ENCODE measurements at places on chromosomes 5 and 9. TPM values are rescaled to one million over a fixed set of nuclear protein-coding genes. Genes with fewer than 3 reads are reported as not detected.

Gene DBN1
- 73.6 TPM for total RNA-seq

- H3K27me3 ChIP-seq = no peaks in the 10 kb centered on the region
- no peaks in the 10 kb centered on the region for H3K4me1 ChIP-seq
- H3K27ac ChIP-seq = no peak overlapping the region
- no peak overlapping the region for H3K4me3 ChIP-seq
- H3K36me3 ChIP-seq = no peaks in the 10 kb centered on the region
- DNase-seq = no peak
Measured at GRCh38 chr5:152151940-152152339, 227.3 kb upstream of the GLRA1 start.

DNA sequence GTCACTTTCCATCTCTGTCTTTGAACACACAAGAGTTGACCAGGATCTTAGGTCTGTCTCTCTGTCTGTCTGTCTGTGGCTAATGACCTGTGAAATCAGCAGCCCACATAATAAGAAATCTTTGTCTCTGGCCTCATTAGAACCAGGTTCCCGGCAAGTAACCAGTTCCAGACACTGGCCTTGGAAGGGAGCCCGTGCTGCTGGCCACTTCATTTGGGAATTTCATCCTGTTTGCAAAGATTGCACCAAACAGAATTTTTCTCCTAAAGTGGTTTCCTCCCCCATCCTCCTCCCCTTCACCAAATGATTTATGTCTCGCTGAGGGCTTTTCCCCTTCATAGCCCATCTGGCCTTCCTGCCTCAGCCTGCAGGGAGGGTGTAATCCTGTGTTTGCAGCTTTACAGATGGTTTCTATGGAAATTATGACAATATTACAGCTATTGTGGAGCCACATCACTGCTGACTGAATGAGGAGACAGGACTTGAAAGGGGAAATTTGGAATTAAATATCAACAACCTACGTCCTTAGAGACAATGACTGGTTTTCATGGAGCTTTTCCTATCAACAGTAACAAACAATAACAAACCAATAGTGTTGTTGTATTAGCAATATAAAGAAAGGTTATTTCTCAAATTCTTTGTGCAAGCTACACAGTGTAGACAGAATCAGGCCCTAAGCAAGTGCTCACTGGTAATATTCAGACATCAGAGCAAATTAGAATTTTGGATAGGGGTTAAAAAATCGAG is 25.7 kb downstream of the DPYSL3 start:
- DNase-seq = peak; percentile 40
- no peak overlapping the region for H3K4me3 ChIP-seq
- H3K4me1 ChIP-seq = peaks cover 18% of the 10 kb centered on the region
- no peaks in the 10 kb centered on the region for H3K27me3 ChIP-seq

Gene HTR1A
- not detected for total RNA-seq

DNA sequence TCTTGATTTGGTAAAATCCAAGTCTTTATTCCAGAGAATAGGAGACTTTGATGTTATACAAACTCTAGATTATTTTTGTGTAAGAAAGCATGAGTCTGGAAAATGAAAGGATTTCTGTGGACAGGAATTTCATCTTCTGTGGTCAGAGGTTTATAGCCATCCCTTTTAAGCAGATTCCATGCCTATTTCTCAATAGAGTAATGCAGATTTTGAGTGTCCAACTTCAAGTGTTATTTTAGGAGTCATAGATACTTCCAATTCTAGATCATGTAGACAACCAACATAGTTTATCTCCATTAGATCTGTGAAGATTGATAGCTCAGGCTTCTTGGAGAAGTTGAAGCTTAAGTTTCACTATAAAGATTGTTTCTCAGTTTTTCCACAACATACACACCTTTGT is 379.7 kb downstream of the PSAT1 start:
- H3K36me3 ChIP-seq = no peaks in the 10 kb centered on the region
- H3K27ac ChIP-seq = no peak overlapping the region
- peaks cover 4% of the 10 kb centered on the region for H3K4me1 ChIP-seq
- no peak overlapping the region for H3K4me3 ChIP-seq
- no peak for DNase-seq

DNA sequence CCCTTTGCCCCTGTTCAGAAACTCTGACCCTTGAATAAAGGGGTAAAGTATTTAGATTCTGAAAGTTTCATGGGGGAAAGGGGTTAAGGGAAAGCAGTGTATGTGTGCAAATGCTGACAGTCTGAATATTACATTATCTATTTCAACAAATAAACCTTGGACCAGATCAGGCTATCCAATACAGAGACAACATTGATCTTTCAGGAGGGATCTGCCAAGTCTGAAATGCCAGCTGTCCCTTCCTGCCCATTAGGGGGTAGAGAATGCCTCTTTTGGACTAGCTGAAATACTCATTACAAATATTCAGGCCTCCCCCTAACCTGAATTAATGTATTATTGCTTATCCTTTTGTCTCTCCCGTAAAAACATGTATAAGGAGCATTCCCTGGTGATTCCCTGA is 219.5 kb downstream of the NR3C1 start:
- no peak overlapping the region for H3K27ac ChIP-seq
- no peak for DNase-seq

Gene ZFP2
- 5.1 TPM for total RNA-seq

DNA sequence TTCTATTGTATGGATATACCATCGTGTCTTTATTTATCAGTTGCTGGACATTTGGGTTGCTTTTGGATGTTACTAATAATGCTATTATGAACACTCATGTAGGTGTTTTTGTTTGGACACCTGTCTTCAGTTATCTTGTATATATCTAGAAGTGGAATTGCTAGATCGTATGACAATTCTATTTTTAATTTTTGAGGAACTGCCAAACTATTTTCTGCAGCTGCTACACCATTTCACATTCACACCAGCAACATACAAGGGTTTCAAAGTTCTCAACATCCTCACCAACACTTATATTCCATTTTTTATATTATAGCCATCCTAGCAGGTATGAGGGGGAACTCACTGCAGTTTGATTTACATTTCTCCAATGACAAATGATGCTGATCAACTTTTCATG is 324.6 kb downstream of the CAAP1 start:
- no peak for DNase-seq
- no peak overlapping the region for H3K27ac ChIP-seq
- no peak overlapping the region for H3K4me3 ChIP-seq
- no peaks in the 10 kb centered on the region for H3K4me1 ChIP-seq
- no peaks in the 10 kb centered on the region for H3K27me3 ChIP-seq
- no peaks in the 10 kb centered on the region for H3K36me3 ChIP-seq

DNA sequence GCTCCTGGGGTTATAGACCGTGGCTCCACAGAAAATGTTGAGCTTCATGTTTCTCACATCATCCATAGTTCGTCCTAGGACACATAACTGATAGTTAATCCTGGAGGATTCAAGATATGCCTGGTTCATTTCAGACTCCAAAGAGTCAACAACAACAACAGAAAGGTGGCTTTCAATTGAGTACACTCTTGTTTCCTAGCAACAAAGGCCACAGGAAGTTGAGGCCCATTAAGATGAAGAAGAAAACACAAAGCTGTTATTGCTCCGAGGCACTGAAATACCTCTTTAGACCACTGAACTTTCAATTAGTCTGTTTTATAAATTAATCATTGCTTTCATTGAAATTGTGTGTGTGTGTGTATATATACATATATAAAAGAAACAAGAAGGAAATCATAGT is 154.5 kb downstream of the YIPF5 start:
- no peaks in the 10 kb centered on the region for H3K36me3 ChIP-seq
- H3K4me1 ChIP-seq = no peaks in the 10 kb centered on the region
- H3K27ac ChIP-seq = no peak overlapping the region

Gene HRCT1
- total RNA-seq = 4.3 TPM

DNA sequence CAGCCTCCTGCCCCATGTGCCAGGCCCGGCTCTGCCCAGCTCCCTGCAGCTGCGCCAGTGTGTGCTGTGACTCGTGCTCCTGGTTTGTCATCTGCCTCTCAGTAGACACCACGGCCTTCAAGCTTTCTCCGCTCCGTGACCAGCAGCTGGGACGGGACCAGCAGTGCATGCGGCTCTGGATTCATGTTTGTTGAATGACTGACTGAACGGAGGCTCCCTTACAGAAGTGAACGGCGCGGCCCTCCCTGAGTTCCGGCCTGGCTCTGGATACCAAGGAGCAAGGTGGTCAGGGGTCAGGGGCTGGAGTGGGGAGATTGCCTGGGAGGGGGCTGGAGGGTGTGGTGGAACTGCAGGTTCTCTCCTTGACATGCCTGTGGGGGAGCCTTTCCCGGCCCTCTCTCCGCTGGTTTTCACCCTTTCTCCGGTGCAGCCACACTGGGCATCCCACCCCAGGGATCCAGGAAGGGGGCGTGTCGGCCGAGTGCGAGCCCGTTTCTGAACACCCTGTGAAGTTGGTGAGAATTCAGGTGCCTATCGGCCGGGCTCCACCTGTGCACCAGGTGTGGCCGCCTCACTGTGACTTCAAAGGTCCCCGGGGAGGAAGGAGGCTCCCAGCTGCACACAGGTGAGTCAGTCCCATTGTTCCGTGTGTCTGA is 11.1 kb upstream of the CEP72 start:
- H3K27ac ChIP-seq = no peak overlapping the region
- H3K4me1 ChIP-seq = no peaks in the 10 kb centered on the region
- H3K36me3 ChIP-seq = no peaks in the 10 kb centered on the region
- H3K27me3 ChIP-seq = no peaks in the 10 kb centered on the region
- no peak overlapping the region for H3K4me3 ChIP-seq

DNA sequence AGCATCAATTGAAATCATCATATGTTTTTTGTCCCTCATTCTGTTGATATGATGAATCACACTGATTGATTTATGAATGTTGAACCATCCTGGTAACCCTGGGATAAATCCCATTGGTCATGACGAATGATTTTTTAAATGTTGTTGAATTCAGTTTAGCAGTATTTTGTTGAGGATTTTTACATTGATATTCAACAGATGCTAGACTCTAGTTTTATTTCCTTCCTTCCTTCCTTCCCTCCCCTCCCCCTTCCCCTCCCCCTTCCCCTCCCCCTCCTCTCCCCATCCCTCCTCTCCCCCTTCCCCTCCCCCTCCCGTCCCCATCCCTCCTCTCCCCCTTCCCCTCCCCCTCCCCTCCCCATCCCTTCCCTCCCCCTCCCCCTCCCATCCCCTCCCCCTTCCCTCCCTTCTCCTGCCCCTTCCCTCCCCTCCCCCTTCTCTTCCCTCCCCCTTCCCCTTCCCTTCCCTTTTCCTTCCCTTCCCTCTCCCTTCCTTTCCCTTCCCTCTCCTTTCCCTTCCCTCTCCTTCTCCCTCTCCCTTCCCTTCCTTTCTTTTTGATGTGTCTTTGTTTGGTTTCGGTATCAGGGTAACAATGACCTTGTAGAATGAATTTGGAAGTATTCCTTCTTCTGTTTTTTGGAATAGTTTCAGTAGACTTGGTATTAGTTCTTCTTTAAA is 142.8 kb downstream of the AP3B1 start:
- H3K4me1 ChIP-seq = no peaks in the 10 kb centered on the region
- peaks cover 4% of the 10 kb centered on the region for H3K36me3 ChIP-seq
- H3K27me3 ChIP-seq = no peaks in the 10 kb centered on the region
- H3K4me3 ChIP-seq = no peak overlapping the region
- DNase-seq = no peak

GRCh38 chr9:9945966-9946365 is 666.8 kb downstream of the PTPRD start:
- H3K36me3 ChIP-seq = no peaks in the 10 kb centered on the region
- H3K4me3 ChIP-seq = no peak overlapping the region
- H3K4me1 ChIP-seq = no peaks in the 10 kb centered on the region
- no peak for DNase-seq

GRCh38 chr9:97397220-97397619 is 14.7 kb upstream of the TDRD7 start:
- no peaks in the 10 kb centered on the region for H3K36me3 ChIP-seq
- no peak overlapping the region for H3K27ac ChIP-seq
- H3K4me3 ChIP-seq = no peak overlapping the region
- H3K27me3 ChIP-seq = no peaks in the 10 kb centered on the region

Gene CCNO
- 11.9 TPM for total RNA-seq
